Activated T-cell treated with anti-CD3 and anti-CD28 coated beads, Interleukin-2, amount 50 U/mL, for 1 hour (primary cell): ENCODE measurements at places on chromosomes 12 and 14.

DNA sequence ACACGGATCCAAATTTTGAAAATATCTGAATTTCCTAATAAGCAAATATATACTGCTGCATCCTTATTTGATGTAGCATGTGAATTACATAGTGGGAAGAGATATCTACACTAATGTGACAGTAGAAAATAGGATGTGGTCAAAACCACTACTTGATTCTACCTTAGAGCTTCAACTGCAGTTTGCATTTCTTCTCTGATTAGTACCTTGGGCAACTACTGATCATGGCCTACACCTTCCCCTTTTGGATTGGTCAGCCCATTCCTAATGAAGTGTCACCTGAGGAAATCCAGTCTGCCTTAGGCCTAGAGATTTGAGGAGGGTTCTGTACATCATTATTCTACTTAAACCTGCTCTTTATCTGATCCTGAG is 10.7 kb downstream of the LLPH start:
- no peak for DNase-seq

DNA sequence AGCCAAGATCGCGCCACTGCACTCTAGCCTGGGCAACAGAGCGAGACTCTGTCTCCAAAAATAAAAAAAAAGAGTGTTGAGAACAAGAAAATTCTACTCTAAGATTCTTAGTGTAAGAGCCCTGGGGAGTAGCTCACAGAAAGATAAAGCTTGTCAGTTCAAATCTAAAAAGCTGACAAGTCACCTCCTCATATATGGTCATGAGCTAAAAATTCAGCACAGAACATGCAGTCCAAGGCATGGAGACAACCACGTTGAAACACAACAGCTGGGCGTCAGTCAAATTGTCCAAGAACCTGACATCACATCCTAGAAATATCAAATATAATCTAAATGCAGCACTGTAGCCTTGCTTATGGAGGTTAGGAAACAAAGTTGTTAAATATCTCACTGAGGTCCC is 47.8 kb downstream of the CLIP1 start:
- no peak for DNase-seq

DNA sequence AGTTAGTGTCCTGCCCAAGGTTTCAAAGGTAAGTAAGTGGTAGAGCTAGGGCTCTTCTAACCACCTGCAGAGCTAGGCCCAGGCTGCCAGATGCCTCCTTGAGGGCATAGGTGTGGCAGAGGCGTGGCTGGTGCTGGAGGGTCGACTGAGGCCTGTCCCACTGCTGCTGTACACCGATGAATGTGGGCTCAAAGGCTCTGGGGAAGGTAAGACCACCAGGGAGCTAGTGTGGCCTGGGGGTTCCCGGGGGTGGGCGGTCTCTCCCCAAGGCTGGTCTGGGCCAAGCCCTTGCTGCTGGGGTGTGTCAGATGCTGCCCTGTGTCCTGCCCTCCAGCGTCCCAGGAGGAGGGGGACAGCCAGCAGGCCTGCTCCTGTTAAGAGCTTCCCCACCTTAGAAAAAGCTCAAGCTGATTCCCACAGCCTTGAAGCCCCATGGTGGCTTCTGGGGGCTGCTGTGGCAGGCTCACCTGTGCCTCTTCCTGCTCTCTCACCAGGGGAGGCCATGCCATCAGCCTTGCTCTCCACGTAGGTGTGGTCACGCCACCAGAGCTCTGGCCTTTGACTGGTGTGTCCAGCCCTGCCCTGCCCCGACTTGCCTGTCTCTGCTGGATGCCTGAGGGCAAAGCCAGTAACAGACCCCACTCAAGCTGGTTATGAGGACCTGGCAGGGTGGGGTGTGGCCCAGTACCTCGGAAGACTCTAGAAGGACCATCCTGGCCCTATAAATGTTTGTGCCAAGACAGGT is 36.8 kb downstream of the SH2B3 start:
- DNase-seq = no peak

DNA sequence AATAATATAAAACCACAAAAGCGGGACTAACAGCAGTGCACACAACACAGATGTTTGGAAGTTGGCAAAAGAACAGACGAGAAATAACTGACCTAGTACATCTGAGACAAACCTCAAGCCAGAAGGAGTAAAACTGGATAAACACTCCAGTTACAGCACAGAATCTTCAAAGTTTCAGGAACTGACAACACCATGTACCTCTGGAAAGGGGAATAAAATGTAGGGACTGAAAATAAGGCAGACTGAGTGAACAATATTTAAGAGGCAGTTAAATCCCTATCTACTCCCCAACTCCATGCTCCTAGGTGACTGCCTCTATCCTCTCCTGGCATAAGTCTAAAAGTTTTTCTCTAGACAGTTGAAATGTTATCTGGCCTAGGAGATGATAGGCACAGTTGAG is 57.9 kb downstream of the ZFYVE21 start:
- DNase-seq = no peak

DNA sequence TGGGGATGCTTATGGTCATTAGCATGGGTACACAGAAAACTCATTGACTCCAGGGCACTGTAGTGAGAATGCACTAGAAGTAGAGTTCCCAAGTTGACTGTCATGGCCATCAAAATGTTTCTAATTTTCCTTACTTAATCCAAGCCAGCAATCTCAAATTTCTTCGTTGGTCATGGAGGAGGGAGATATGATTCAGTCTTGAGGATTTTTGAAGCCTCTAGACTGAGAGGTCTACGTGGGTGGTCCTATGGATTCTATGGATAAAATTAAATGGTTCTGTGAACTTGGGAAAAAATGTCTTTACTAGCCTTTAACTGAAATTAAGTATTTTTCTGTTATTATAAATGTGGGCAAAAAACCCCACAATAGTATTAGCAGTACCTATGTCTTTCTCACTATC is 508.5 kb downstream of the FUT8 start:
- no peak for DNase-seq

DNA sequence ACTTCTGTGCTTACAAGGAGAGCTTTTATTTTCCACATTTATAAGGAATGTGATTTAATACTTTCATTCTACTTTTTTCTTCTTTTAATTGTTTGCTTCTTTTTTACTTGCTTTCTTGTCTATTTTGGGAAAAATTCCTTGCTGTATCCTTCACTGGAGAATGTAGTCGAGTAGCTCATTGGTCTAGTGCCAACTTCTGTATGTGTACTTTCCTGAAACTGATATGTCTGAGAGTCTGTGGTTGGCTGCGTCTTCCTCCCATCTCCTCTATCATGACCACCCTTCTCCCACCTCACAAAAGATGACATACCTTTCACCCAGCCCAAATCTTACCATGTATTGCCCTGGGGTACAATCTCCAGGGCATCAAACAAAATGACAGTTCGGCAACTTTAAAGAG is 51.8 kb downstream of the MSRB3 start:
- no peak for DNase-seq

GRCh38 chr12:53485955-53486735 is 13.1 kb downstream of the MAP3K12 start:
- DNase-seq = peak; percentile 18

DNA sequence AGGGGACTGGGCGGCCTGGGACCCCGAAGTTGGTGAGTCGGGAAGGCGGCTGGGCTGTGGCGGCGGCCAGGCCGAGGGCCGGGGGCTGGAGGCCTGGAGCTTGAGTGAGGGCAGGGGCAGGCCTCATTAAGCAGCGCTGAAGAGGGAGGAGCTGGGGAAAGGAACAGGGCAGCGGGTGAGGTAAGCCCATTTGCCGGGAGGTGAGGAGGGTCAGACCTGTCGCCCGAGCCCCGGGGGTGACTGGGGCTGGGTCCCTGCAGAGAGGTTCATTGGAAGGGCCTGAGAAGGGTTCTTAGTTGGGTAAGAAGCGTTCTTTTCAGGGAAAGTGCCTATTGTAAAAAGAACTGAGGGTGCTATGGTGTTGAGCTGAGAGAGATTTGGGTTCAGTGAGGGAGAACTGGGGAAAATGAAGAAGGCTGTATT is 441 bp downstream of the RAB5B start:
- no peak for DNase-seq

DNA sequence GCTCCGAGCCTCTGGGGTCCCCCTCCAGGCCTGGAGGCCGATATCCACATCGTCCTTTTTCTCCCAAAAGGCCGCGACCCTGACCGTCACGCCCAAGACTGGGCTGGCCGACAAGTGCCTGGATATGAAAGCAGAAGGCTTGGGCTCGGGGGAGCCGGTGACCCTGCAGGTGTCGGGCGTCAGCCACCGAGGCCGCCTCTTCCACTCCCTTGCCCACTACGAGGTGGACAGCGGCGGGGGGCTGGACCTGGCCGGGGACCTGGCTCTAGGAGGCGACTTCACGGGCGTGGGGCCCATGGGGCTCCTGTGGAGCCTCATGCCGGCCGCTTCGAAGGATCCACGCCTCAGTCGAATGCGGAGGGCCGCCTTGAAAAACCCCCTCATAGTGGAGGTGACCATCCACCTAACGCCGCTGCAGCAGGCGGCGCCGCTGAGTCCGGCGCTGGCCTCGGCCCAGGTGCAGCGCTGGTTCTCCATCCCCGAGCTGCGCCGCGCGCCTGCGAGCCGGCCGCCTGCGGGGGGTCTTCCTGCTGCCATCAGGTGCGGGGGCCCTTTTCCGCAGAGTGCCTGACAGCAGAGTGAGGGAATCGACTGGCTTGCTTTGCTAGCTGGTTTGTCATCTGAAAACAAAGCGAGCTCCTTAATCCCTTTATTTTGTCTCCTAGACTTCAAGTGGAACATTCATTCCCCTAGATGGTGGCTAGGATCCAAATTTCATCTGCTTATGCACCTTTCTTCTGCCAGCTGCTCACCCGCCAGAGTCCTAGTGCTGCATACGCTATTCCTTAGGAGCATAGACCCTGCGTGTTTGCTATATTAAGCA is 10.6 kb upstream of the DNAL1 start:
- peak; percentile 20 for DNase-seq

DNA sequence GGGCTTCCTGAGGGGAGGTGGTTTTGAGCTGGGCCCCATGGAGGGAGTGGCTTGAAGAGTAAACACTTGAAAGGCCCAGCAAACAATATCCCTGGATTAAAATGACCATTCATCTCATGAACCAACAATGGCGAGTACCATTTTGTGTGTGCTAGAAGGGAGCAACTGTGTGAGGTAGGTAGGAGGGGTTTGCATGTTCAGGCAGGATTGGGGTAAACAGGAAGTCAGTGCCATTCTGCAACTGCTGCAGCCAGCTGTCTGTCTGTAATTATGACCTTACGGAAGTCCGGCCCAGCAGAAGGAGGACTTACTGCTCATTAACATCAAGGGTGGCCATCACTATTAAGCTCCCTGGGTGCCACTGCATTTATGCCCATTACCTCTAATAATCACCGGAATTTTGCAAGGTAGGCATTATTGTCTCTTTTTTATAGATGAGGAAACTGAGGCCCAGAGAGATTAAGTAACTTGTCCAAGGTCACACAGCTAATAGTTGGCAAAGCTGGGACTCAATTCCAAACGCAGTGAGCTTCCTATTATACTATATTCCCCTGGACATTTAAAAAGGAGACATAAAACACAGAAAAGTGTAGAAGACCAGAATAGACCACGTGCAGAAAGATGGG is 16.6 kb upstream of the IFI27L2 start:
- DNase-seq = no peak

GRCh38 chr14:37202812-37203211 is 5.1 kb downstream of the MIPOL1 start:
- no peak for DNase-seq

DNA sequence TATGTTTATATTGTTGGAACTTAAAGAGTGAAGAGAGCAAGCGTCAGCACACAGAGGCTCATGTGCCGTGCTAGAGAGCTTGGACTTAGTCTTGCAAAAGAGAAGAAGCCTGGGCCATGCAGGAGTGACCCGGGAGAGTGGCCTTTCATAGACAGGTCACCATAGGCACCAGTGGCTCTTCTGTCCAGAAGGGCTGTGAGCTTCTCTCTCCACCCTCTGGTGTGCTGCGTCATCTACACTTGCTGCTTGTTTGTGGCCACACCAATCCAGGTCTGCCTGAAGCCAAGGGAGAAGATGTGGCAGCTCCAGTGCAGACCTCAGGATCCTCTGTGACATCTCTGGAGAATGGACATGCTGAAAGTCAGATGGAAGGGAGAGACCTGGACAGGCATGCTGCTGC is 74.4 kb downstream of the NTF3 start:
- no peak for DNase-seq

- DNase-seq = no peak
Measured at GRCh38 chr14:88364710-88365413, 20.6 kb upstream of the SPATA7 start.
